ENCODE measurements at places on chromosomes 7 and 10. TPM values are rescaled to one million over a fixed set of nuclear protein-coding genes. Genes with fewer than 3 reads are reported as not detected.
A peak's percentile ranks its signal among the peaks of the same experiment; 100 is the strongest.

DNA sequence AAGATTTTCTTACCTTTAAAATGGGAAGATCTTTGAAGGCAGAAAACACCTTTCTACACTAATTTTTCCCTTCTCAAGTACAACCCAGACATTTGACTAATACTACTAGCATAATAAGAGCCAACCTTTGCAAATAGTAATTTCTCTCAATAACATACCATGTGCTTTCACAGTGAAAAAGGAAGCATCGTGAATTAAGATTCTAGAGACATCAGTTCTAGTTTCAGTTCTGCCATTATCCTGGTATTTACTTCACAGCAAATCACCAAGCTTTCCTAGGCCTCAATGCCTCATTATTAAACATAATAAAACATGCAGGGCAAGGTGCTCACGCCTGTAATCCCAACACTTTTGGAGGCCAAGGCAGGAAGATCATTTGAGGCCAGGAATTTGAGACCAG is 24.9 kb downstream of the GSAP start:
- no peak overlapping the region for H3K27ac ChIP-seq
- H3K4me1 ChIP-seq: peaks cover 4% of the 10 kb centered on the region
- H3K36me3 ChIP-seq: no peaks in the 10 kb centered on the region

The SPAM1 gene
- total RNA-seq: not detected

DNA sequence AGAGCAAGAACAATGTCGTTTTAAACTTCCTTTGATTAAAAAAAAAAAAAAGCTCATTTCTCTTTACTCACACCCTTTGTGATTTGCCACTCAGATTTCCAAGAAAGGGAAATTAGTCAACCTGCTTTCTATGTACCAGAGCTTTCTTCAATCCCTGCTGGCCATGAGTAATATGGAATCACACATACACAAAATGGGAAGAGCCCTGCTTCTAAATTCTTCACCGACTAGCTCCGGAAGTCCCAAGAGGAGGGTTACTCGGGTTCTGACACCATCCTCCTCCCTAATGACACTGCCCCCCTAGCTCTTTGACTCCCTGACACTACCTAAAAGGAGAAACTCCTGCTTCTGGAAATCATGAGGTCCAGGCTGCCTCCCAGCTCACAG is 81.8 kb upstream of the SFMBT2 start:
- no peak overlapping the region for H3K4me3 ChIP-seq
- no peaks in the 10 kb centered on the region for H3K27me3 ChIP-seq
- peaks cover 32% of the 10 kb centered on the region for H3K4me1 ChIP-seq
- no peak for DNase-seq
- no peaks in the 10 kb centered on the region for H3K36me3 ChIP-seq

GRCh38 chr10:27285093-27285492 is 44.5 kb upstream of the ACBD5 start:
- no peaks in the 10 kb centered on the region for H3K27me3 ChIP-seq
- DNase-seq: peak; percentile 3
- H3K27ac ChIP-seq: no peak overlapping the region
- no peak overlapping the region for H3K4me3 ChIP-seq
- no peaks in the 10 kb centered on the region for H3K4me1 ChIP-seq

The AKR1C1 gene
- total RNA-seq: 2.6 TPM

- H3K36me3 ChIP-seq: no peaks in the 10 kb centered on the region
- no peak overlapping the region for H3K4me3 ChIP-seq
- H3K4me1 ChIP-seq: no peaks in the 10 kb centered on the region
- H3K27ac ChIP-seq: no peak overlapping the region
- peaks cover 2% of the 10 kb centered on the region for H3K27me3 ChIP-seq
Observed at GRCh38 chr10:12974078-12974477, 27.4 kb downstream of the CCDC3 start.

The EPHA1 gene
- 19.0 TPM for total RNA-seq

DNA sequence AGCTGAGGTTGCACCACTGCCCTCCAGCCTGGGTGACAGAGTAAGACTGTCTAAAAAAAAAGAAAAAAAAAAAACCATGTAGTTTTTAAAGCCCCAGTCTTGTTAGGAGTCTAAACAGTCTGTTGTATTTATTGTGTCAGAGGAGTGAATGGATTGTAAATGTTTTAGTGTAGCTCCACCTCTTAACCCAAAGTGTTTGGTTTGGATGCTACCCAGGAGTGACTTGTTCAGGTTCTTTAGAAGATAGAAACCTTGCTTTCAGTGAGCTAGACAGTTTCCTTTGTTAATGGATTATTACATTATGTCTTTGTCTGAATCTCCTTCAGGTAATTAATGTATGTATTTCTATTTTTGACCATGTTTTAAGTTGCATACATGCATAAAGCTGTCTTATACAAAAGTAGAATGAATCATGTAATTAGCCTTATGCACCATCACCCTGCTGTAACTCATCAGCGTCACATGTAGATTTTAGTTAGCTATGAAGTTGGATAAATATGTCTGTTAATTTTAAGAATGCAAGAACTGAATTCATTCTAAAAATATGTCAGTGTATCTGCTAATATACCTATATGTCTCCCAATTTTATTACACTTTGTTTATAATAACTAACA is 97.7 kb downstream of the TAF3 start:
- H3K36me3 ChIP-seq: no peaks in the 10 kb centered on the region
- no peaks in the 10 kb centered on the region for H3K27me3 ChIP-seq
- no peak overlapping the region for H3K4me3 ChIP-seq
- DNase-seq: no peak

The DPYSL4 gene
- total RNA-seq: 0.96 TPM
